G401 (cell line): ENCODE measurements at places on chromosomes 6 and 20. TPM values are rescaled to one million over a fixed set of nuclear protein-coding genes. Genes with fewer than 3 reads are reported as not detected.

- no peak for DNase-seq
These were observed 121.4 kb upstream of the CEP162 start for GRCh38 chr6:84348801-84349200.

CLPSL2 gene
- not detected in 2 replicates for total RNA-seq

- peak; percentile 87 for DNase-seq
These were observed at the start of gene MYT1 for GRCh38 chr20:64164123-64164836. Gene MYT1, plus strand, starts transcription at chr20:64164452. Its CDS starts 34,410 bp downstream, at chr20:64198862.

- no peak for DNase-seq
These were observed 158.3 kb downstream of the BMP2 start for GRCh38 chr20:6925744-6926278.

DNA sequence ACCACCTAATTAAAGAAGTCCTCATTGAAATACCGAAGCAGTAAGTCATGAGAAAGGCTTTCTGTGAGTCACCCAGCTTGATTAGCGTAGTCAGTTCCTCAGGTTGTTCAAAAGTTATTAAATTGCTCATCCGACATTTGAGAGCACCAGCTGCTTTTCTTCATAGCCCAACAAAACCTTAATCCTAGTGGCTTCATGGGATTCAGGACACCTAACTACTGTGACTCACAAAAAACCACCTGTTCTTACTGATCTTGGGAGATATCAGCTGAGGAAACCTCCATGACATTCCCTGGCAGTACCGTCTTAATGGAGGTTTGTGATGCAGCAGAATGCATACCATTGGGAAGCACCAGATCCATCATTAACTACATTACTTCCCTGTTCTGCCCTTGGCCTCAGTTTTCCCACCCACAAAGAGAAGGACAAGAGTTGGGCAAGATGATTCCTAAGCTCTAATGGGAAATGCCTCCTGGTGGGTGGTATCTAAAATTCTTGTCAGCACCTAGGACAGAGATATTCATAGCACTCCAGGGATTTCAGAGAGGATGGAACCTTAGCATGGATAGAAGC, 103.8 kb downstream of the KHDC1L start:
- no peak for DNase-seq

GRCh38 chr6:13573669-13574110, 711 bp upstream of the SIRT5 start:
- peak; percentile 64 for DNase-seq

GRCh38 chr20:57795977-57796560, 86.3 kb upstream of the PMEPA1 start:
- no peak for DNase-seq

TBC1D7 gene
- 45.5 and 45.9 TPM in 2 replicates for total RNA-seq

GCM1 gene
- not detected in 2 replicates for total RNA-seq

DOK5 gene
- total RNA-seq: 0.68 TPM in 1 of 2 replicates, not detected in the other

- no peak for DNase-seq
These were observed 102.2 kb downstream of the BACH2 start for GRCh38 chr6:90194371-90194841.
